ENCODE measurements at places on chromosomes 6 and 20. TPM values are rescaled to one million over a fixed set of nuclear protein-coding genes. Genes with fewer than 3 reads are reported as not detected.

GRCh38 chr6:53023323-53023722 is 28.2 kb upstream of the GSTA4 start:
- DNase-seq: no peak

GRCh38 chr6:42960243-42961019 is at the start of gene GNMT:
Gene GNMT, plus strand, starts transcription at chr6:42960754. Its CDS starts 14 bp downstream, at chr6:42960768.
- DNase-seq: peak; percentile 47

- DNase-seq: no peak
These were observed 402.7 kb downstream of the TAF4 start for GRCh38 chr20:61662968-61663331.

- DNase-seq: no peak
These were observed 4.8 kb upstream of the MRPS10 start for GRCh38 chr6:42222448-42222847.

GRCh38 chr20:20780127-20780824 is 67.8 kb upstream of the RALGAPA2 start:
- DNase-seq: peak; percentile 92

DNA sequence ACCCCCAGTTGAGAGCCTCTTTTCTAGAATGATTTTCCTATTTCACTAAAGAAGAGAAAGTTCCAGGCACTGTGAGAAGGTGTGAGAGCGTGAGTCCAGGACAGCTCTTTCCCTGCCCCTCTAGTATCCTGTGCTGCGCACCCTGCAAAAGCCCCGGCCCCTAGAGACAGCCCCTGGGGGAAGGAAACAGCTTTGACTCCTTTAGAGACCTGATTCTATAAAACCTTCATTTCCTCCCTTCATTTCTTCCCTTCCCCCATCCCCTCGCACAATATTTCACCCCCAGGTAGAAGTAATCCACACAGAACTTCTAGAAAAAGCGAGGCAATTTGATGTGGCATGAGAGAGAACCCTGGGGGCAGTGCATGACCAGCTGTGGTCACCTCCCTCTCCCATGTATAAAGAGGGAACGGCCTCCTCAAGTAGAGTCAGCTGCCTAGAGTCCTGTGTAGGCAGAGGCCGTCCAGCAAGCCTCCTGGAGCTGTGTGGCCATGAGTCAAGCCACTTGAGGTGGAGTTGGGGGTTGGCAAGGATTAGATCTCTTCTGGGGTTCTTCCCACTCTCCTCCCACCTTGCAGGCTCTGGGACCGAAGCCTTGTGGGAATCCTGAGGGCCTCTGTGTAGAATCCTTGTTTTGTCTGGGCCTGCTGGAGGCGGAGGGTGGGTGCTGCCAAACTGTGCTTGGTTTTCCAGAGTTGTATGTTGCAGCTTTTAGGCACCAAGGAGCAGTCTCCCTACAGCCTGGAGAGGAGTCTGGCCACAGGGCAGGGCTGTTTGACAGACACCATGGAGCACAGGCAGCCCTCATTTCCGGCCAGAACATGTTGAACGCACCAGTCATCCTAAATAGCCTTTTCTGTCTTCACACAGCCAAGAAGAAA is 41.7 kb downstream of the CHMP4B start:
- no peak for DNase-seq

DNA sequence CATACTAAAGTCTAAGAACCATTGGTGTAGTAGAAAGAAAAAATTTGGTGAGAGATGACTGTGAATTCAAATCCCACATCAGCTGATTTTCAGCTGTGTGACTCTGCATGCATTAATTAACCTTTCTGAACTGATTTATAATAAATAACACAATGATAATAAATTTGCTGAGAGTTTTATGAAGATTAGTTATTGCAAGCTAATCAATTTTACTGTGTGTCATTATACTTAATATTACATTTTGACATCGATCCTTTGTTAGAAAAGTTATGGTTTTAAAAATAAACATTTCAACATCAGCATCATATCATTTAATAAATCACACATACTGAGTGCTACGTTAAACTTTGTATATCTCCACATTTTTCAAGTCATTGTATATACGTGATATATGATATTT is 599.7 kb upstream of the MMS22L start:
- DNase-seq: no peak

GRCh38 chr6:13531956-13532355 is 42.4 kb upstream of the SIRT5 start:
- DNase-seq: no peak

DNA sequence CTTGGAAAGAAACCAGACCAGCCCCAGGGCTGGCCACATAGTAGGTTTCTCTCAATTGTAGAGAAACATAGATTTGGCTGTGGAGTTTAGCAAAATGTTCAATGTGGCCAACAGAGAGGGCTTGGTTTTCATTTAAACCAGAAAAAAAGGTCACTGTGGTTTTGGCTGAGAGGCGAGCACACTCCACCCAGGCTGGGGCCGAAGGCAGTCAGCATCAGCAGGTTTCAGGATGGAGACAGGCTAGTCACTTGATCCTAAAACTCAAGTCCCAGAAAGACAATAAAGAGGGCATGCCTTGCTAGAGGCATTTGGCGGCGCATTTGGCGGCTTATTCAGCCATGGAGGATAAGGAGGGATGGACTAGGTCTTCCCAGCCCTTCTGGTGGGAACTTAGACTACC is 73.1 kb downstream of the PRND start:
- peak; percentile 63 for DNase-seq

DNA sequence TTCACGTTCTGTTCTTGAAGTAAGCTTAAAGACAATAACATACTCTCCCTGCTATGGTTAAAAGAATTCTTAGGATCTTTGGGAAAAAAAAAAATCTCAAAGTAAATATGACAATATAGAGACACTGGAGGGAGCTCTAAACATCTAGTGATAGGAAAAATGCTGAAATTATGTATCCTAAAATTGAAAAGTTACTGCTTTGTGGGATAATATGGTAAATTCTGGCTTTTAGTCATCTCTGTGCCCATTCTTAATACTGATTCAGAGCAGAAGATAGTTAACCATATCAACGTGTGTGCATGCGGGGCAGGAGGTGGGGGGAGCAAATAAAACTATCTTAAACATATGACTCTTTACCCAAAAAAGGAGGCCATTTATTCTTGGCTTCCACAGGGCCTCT is 165.4 kb downstream of the GMPR start:
- DNase-seq: no peak

DNA sequence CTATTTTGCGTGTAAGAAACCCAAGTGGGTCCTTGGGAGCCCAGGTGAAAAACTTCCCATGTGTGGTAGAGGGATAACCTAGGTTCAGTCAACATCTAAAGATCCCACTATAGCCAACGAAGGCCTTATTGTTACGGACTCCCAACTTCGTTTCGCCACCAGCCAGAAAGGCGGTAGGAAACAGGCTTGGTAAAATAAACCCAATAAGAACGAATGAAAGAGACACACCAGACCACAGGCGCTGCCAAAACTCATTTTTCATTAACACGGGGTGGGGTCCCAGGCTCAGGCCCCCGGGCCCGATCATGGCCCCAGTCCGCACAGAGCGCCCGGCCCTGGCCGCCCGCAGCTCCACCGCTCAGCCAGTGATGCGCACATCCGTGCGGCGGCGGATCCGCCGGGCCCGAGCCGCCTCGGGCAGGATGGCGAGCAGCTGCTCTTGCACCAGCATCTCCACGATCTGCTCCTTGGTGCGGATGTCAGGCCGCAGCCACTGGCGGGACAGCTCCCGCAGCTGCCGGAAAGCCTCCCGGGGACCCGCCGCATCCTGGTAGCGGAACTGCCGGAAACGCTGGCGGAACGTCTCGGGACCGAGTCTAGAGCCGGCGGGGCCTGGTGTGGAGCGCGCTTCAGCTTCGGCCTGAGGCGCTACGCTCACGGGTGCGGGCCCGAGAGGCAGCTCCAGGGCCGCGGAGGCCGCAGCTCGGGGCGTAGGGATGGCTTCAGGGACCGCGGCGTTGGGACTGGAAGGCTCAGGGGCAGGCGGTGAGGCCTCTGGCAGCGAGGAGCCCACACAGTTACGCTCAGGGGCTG is 709 bp downstream of the SCAND1 start:
- DNase-seq: no peak

The PBOV1 gene
- total RNA-seq: not detected

The HCRTR2 gene
- not detected for total RNA-seq

The NNAT gene
- 0.60 TPM for total RNA-seq

The DLK2 gene
- total RNA-seq: 0.42 TPM

Data from right cardiac atrium (tissue), 5 donors.